ENCODE measurements at places on chromosomes 1 and 21.
A peak's percentile ranks its signal among the peaks of the same experiment; 100 is the strongest.

GRCh38 chr1:97870589-97870988 is 50.2 kb downstream of the DPYD start:
- no peak overlapping the region for H3K4me3 ChIP-seq
- H3K36me3 ChIP-seq, result no peaks in the 10 kb centered on the region
- no peak overlapping the region for H3K27ac ChIP-seq
- DNase-seq, result no peak

DNA sequence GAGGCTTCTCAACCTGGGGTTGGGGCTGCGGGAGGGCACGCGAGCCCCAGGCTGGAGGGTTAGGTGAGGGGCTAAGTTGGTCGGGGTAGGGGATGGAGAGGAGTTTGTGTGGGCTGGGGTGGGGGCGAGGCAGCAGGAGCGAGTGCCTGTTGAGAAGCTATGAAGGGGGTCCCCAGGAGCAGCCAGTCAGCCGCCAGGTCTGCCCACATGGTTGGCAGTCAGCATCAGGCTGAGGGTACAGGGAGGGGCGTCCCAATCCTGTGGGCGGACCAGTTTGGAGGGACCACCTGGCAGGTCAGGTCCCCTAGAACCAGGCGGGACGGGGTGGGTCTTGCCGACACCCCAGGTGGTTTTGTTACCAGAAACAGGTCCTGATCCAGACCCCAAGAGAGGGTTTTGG is 400 bp upstream of the TRIM17 start:
- no peak overlapping the region for H3K27ac ChIP-seq
- no peak for DNase-seq
- no peaks in the 10 kb centered on the region for H3K36me3 ChIP-seq
- peaks cover 3% of the 10 kb centered on the region for H3K27me3 ChIP-seq

DNA sequence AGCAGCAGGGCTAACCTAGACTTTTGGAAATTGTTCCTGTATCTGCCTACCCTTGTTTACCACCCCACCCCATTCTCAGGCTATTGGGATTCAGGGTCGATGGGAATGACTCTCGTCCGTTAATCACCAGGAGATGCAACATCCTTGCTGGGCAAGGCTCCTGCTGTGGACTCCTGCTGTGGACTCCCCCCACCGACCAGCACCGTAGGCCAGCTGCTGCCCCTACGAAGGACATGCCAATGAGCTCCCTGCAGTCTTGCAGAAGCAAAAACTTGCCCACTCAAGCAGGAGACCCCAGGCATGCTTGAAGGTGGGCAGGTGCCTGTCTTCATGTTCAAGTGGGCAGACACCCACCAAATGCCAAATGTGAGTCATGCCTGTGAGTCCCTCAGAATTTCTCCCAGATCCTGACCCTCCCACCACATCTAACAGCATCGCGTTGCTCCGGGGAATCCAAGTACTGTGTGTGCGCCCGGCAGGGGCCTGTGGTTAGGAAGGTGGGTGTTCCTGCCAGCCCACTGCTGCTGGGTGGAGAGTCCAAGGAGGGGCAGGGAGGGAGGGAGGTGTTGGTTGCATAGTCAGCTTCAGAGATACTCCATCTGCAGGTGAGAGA is 41.7 kb upstream of the SOX13 start:
- no peaks in the 10 kb centered on the region for H3K36me3 ChIP-seq
- no peak overlapping the region for H3K4me3 ChIP-seq
- no peaks in the 10 kb centered on the region for H3K27me3 ChIP-seq
- no peak overlapping the region for H3K27ac ChIP-seq

DNA sequence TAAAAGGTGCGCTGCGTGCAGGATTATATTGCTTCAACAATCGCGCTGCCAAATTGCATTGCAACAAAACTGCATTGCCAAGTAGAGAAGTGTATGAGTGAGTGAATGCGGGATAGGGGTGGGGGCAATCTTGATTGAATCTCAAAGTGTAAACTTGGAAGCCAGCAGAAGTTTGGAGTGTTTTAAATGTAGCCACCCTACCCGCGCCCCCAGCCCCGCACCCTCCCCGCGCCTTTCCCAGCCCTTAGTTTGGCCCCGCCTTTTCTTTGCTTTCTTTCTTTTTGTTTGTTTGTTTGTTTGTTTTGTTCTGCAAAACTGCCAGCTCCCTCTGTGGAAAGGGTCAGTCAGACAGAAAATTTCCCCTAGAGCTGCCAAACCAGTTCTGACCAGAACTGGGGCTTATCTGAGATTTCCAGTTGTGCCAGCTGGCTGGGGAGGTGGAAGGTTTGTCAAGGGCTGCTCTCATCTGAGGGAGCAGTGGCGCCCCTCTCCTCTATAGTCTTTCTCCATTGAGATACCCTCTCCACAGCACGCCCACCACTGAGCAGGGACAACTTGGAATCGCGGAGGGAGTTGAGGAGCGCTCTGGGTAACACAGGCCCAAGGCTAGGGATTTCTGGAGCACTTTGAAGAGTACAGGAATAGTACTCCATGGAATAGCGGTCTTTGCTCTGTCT is 666 bp upstream of the BEND5 start:
- H3K4me3 ChIP-seq, result peak overlapping the region; percentile 71
- H3K36me3 ChIP-seq, result no peaks in the 10 kb centered on the region
- no peaks in the 10 kb centered on the region for H3K27me3 ChIP-seq
- H3K27ac ChIP-seq, result no peak overlapping the region
- no peaks in the 10 kb centered on the region for H3K4me1 ChIP-seq

- H3K36me3 ChIP-seq, result no peaks in the 10 kb centered on the region
- DNase-seq, result no peak
- no peak overlapping the region for H3K27ac ChIP-seq
- H3K27me3 ChIP-seq, result no peaks in the 10 kb centered on the region
Observed at GRCh38 chr1:183693521-183693920, 40.4 kb upstream of the APOBEC4 start.

DNA sequence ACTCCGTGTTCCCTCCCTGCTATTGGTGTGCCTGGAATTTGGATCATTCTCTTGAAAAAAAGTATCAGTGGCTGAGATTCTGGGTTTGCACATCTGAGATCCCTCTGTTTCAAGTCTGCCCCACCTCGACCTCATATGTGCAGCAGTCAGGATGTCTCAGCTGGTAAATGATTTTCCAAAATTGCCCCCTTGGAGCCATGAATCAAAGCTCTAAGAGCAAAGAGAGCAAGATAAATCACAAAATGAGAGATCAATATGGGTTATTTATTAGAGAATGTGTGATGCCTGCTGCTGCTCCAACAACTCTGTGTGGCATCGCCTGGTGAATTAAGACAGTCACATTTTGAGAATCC is 8.5 kb downstream of the CRP start:
- no peaks in the 10 kb centered on the region for H3K27me3 ChIP-seq
- no peak overlapping the region for H3K4me3 ChIP-seq
- H3K36me3 ChIP-seq, result no peaks in the 10 kb centered on the region
- H3K4me1 ChIP-seq, result no peaks in the 10 kb centered on the region
- no peak overlapping the region for H3K27ac ChIP-seq

- no peaks in the 10 kb centered on the region for H3K4me1 ChIP-seq
- no peak overlapping the region for H3K27ac ChIP-seq
- H3K4me3 ChIP-seq, result no peak overlapping the region
- H3K27me3 ChIP-seq, result no peaks in the 10 kb centered on the region
- no peak for DNase-seq
Observed at GRCh38 chr1:117143871-117144270, 22.3 kb upstream of the TRIM45 start.

GRCh38 chr1:47971385-47972160 is 25.6 kb downstream of the TRABD2B start:
- no peak overlapping the region for H3K4me3 ChIP-seq
- H3K36me3 ChIP-seq, result no peaks in the 10 kb centered on the region
- H3K27ac ChIP-seq, result no peak overlapping the region
- H3K27me3 ChIP-seq, result no peaks in the 10 kb centered on the region

DNA sequence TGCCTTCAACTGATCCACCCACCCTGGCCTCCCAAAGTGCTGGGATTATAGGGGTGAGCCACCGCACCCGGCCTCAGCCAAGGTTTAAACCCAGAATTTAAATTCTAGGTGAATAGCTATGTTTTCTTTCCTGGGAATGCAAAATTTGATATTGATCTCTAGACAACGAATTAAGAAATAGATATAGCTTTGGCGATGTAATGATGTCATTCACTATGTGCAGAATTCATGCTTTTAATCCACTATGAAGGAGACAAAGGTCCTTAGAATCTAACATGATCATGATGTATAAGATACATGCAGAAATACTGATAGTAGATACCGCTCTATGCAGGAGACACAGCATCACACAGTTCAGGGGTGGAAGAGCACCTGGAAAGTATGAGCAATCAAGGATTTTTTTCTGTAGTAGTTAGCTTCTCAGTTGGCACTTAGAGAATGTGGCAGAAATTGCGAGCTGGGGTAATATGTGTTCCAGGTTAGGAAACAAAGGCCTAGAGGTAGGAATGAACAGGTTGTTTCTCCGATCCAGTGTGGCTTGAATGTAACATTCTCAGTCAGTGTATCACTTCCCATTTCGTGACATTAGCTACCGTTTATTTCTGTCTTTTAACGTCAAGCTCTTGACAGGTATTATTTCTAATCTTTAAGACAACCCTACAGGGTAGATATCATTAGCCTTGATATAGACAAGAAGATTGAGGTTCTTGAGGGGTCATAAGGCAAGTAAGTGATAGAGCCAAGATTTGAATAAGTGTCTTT is 3.0 kb upstream of the CEP350 start:
- no peak overlapping the region for H3K4me3 ChIP-seq
- H3K4me1 ChIP-seq, result no peaks in the 10 kb centered on the region
- no peak for DNase-seq
- H3K27me3 ChIP-seq, result no peaks in the 10 kb centered on the region

DNA sequence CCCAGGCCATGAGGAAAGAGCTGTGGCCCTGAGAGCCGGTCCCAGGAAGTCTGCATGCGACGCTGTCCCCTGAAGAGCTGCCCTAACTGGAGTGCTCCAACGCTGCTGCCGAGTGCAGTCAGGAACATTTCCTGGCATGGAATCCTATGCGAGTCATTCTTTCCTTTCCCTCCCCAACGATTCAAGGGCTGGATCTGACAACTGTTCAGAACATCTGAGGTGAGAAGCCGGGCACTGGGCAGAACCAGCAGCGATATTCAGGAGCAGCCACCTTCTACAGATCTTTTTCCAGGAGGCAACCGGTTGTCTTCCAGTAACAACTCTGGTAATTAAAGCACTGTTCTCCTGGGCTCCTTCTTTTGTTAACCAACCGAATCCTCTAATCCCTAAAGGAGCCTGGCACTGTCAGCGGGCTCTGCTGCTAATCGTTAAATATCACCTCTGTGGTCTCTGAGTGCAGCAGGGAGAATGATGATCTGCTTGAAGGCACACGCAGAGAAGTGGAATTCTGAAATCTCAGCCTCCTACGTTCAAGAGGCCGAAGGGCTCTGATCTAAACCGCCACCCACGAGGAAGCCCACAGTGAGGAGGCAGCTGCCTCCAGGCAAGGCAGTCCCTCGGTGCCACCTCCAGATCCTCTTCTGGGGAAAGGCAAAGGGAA is 55.8 kb downstream of the SLC45A1 start:
- H3K4me1 ChIP-seq, result peaks cover 38% of the 10 kb centered on the region
- H3K27ac ChIP-seq, result peak overlapping the region; percentile 61
- no peaks in the 10 kb centered on the region for H3K27me3 ChIP-seq
- no peak for DNase-seq
- no peaks in the 10 kb centered on the region for H3K36me3 ChIP-seq
- H3K4me3 ChIP-seq, result no peak overlapping the region

GRCh38 chr1:182570611-182570970 is 18.5 kb downstream of the RNASEL start:
- no peak for DNase-seq
- H3K4me1 ChIP-seq, result no peaks in the 10 kb centered on the region
- no peak overlapping the region for H3K4me3 ChIP-seq

- no peaks in the 10 kb centered on the region for H3K4me1 ChIP-seq
- no peaks in the 10 kb centered on the region for H3K27me3 ChIP-seq
- no peaks in the 10 kb centered on the region for H3K36me3 ChIP-seq
- no peak for DNase-seq
Observed at GRCh38 chr1:211625040-211625439, 46.1 kb upstream of the SLC30A1 start.

DNA sequence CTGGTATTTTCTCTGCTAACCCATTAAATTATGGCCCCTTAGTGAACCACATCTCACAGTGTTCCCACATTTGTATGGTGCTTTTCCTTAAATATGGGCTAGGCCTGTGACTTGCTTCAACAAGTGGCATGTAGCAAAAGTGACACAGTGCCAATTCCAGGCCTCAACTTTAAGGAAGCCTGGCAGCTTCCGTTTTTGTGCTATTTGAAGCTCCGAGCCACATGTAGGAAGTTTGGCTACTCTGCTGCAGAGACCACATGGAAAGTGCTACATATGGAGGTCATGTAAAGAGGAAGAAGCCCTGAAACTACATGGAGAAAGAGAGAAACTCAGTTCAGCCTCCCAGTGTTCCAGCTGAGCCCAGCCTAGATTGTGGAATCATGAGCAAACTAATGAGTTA is 28.5 kb upstream of the DR1 start:
- no peak overlapping the region for H3K4me3 ChIP-seq
- H3K27ac ChIP-seq, result no peak overlapping the region
- no peak for DNase-seq
- no peaks in the 10 kb centered on the region for H3K36me3 ChIP-seq
- no peaks in the 10 kb centered on the region for H3K4me1 ChIP-seq

DNA sequence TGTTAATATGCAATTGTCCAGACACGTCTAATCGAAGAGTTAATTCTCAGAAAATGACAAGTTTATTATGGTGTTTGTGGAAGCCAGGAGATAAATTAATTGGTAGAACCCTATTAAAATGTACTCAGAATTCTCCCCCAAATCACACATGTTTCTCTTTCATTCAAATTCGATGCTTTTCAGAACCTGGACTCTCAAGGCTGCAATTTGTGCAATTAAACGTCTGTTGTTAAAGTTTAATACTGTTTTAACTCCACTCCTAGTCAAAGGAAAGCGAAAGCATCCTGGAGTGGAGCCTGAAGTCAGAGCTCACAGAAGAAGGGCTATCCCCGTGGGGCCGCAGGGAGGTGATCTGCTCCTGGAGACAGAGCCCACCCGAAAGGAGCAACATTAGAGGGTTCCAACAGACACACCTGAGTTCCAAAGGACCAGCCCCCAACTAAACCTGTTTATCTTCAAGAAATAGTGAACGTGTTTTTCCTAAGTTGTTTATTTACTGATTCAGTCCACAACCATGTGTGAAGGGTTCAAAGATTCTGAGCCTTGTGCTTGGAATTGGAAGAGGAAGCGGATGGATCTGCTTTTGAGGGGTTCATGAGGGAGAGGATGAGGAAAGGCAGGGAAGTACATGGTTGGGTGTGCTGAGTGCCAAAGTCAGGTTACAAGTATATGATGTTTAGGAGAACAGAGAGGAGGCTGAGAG is 68.0 kb upstream of the AKT3 start:
- DNase-seq, result no peak
- H3K27ac ChIP-seq, result no peak overlapping the region
- peaks cover 29% of the 10 kb centered on the region for H3K27me3 ChIP-seq
- peak overlapping the region; percentile 58 for H3K4me3 ChIP-seq
- peaks cover 8% of the 10 kb centered on the region for H3K4me1 ChIP-seq
- no peaks in the 10 kb centered on the region for H3K36me3 ChIP-seq

DNA sequence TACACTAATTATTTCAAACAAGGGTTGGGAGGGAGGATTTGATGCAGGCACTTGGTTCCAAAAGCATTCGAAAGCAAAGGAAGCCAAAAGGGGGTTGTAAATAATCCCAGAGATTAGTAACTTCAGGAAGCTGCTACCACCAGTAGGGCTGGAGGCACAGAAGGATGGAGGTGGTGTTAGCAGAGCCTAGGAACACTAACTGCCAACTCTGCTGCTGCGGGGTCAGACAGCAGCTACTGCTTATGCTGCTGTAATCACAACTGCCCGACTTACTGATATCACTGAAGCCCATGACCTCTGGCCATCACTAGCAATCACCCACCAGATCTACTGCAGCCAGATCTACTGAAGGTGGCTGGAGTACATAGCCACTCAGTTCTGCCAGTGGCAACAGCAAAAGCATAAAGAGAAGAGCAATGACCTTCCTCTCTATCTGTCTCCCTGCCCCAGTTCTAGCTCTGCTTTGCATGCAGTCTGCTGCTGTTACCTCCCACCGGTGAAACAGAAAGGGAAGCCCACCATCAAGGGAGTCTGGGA is 408.5 kb downstream of the PLPP3 start:
- no peak for DNase-seq
- no peak overlapping the region for H3K4me3 ChIP-seq
- H3K36me3 ChIP-seq, result no peaks in the 10 kb centered on the region
- H3K4me1 ChIP-seq, result peaks cover 2% of the 10 kb centered on the region

All from H1 (cell line).